ENCODE measurements at places on chromosomes 3 and 15.

DNA sequence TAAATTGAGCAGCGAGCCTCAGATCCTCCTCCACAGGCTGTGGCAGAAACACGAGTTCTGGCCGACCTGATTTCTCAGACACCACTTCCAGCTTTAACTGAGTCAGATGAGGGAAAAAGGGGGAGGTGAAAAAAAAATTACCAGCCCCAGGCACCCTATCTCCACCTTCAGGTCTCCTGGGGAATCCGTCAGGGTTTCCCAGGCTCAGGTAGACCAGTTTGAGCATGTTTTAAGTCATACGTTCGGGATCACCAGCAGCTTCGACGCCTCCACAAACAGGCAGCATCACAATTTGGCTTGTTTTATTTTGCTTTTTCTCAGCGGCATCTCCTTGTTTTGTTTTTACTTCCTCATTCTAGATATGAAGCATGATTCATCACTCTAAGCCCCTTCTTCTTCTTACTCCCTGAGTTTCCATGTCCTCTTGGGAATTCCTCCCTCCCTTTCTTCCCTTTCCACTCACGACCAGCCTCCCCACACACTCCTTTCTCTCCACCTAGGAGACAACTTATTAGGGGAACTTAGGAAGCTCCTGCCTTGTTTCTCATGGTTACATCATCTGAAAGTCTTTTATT, 190.1 kb downstream of the ZNF621 start:
- DNase-seq: no peak

DNA sequence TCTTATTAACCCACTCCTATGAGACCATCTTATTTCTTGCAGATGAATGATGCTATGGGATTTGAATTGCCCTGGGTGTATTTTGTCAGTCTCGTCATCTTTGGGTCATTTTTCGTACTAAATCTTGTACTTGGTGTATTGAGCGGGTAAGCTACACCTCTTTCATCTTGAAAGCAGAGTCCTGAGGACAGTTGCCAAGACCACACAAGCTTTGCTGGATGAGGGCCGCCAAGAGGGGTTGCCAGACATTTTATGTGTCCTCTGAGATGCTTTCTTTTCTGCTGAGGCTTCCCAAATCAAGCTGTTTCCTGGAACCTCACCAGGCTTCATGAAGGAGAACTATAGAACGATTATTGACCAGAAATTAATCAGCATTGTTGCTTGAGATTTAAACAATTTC, 173.2 kb downstream of the CHDH start:
- DNase-seq: peak; percentile 67

DNA sequence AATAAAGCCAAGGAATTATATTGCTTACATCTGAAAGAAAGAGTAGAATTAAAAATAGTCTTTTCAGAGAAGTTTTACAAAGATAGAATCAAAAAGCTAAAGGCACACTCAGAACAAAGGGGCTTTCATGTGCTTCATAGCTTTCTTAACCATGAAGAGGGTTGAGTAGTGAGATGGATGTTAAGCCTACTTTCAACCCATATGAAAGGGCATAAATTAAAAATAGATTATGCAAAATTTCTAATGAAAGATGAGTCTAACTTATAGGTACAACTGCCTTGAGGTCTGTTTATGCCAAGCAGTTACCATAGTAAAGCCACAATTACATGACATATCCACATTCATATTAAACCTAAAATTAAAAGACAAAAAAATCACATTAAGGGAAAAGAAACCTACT, 223.3 kb upstream of the ARHGEF26 start:
- no peak for DNase-seq

- no peak for DNase-seq
These were observed 16.9 kb upstream of the CLDN1 start for GRCh38 chr3:190339130-190339529.

DNA sequence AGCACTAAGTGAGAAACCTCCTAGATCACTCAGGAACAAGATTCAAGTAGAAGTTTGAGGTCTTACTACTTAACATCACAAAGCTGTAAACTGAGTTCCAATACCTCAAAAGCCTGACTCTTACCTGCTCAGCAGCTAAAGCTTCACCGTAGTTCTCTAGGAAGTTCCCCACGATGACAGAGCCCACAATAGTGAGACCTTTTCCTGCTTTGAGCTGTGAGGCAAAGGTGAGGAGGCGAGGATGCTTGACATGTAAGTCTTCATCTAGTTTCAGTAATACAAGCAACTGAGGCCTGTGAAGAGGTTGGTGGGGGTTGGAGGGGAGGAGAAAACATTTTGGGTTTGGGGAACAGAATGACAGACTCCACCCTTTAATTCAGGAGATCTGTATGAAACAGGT, 15.7 kb downstream of the EMC4 start:
- DNase-seq: no peak
